ENCODE measurements at places on chromosomes 4 and X.

DNA sequence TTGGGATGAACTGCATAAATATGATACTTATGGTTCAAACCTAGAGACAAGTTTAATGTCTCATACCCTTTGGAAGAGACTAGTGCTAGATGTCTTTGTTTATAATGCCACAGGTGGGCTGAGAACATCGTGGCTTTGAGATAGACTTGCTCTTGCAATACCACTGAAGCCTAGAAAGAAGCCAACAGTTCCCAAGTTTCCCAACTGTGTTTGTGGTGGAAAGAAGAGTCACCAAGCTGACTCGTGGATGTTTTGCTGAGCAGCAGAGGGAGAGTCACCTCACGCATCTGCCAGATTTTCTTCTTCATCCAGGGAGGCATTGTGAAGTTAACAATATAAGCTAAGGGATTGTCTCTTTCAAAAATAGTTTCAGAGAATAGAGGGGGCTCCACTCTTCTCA, 1076.2 kb downstream of the C4orf33 start:
- no peak for DNase-seq

DNA sequence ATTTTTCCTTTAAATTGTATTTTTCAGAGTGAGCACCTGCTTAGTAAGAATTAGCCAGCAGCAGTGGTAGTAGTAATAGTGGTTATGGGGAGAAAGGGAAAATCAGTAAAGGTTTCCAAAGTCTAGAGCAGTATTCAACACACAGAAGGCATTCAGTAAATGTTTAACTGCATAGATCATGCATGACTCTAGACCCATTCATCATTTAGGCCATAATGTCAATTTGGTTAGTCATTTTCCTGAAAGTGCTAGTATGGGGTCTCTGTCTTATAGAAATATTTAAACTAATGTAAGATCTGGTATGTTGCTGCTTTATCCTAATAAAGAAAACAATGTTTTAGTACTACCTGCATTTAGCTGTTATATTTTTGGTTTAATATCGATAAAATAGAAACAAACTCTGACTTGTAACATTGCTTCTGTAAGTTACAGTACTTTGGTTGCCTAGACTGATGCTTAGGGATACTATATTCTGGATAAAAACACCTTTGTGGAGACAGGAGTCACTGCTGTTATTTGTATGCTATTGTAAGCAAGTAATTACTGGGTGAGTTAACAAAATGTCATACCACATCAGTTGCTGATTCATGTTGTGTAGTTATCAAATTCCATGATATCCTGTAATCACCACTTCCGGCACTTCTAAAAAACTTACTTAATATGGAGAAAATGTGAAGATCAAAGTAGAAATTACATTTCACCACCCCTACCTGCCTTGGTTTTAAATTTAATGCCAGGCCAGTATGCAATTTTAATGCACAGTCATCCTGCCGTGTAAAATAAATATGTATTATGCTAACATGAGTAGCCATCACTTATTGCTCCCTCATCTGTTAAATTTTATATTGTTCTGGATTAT, 115.8 kb upstream of the BMPR1B start:
- peak; percentile 29 for DNase-seq

DNA sequence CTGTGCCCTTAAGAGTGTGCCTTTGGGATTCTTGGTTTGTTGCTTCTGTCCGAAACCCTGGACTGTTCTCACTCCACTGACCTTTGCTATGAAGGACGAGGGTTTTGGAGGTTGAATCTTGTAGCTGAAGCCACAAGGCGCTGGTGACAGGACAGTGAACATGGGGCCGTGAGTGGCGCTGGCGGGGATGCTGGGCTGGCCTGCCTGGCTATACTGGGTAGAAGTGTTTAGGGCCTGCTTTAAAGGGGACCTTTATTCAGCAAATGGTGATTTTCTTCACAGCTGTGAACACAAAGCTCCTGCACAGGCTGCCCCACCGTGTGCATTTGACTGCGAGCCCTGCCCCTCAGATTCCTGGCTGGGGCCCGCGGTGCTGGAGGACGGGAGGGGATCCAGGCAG, 27.1 kb upstream of the TADA2B start:
- no peak for DNase-seq

- no peak for DNase-seq
These were observed 5.3 kb downstream of the KIT start for GRCh38 chr4:54662901-54663585.

GRCh38 chrX:48540028-48540375, 488 bp downstream of the TBC1D25 start:
- DNase-seq: no peak

DNA sequence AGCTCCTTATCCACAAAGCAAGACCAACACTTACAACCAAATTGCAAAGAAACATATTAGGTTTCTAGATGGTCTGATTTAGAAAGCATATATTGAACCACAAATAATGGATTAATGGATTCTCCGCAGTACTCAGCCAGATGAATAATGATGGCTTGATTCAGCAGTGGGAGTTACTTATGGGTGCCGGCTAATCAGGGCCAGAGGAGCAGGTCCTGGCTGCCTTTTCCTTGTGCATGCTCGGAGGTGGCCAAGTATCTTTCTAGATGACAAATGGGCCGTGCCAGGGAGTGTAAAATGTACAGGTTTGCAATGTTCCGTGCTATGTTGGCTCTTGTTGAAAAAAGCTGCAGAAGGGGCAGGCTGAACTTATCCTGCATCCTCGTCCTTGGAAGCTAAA, 70.2 kb downstream of the VCX3A start:
- DNase-seq: no peak

DNA sequence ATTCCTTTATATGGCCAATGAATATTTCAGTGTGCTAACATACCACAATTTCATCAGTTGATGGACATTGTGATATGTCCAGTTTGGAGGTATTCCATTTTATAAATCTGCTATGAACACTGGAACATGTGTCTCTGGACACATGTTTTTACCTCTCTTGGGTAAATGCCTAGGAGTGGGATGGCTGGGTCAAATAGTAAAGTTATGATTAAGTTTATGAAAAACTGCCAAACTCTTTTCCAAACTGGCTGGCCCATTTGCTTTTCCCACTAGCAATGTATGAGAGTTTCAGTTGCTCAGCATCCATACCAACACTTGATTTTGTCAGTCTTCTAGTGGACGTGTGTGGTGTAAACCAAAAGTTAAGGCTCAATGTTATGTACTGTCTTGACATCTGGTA, 40.5 kb downstream of the CEP44 start:
- no peak for DNase-seq

DNA sequence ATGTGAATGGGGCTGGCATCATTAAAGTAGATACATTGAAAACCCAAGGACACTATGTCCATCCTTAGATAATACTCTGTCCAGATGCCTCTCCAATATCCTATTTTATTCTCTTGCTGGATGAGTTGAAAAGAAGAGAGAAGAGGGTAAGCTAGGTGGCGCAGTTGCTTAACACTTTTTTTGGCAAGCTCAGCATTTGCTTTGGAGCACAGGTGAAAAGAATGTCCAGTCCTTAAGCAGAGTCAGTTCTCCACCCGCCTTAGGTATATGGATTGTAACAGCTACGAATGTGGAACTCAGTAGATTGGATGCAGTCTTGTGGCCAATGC, 208.4 kb downstream of the NWD2 start:
- DNase-seq: peak; percentile 74

DNA sequence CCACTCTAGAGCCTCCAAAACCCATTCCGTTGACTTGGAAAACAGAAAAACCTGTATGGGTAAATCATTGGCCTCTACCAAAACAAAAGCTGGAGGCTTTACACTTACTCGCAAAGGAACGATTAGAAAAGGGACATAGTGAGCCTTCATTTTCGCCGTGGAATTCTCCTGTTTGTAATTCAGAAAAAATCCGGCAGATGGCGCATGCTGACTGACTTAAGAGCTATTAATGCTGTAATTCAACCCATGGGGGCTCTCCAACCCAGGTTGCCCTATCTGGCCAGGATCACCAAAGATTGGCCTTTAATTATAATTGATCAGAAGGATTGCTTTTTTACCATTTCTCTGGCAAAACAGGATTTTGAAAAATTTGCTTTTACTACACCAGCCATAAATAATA, 60.8 kb downstream of the ZNF732 start:
- DNase-seq: no peak

DNA sequence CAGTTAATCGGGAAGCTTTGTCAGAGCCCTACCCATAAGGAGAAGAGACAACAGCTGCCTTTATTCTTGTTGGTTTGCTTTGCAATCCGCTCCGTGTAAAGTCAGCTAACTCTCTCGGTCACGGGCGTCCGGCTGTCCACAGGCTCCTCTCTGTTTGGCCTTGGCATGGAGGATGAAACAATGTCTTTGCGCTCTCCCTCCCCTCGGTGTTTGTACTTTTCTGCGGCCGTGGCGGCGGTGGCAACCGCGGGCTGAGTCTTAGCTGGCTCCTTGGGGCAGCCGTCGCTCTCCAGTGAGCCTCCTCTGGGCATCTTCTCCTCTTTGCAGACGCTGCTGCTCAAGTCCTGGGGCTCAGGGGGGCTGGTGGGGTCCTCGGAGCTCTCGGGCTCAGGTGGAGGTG, 10.6 kb upstream of the IRAK1 start:
- DNase-seq: no peak

Measured in right renal cortex interstitium (tissue), 3 donors.